D341Med (cell line): ENCODE measurements at places on chromosomes 11 and 22.

DNA sequence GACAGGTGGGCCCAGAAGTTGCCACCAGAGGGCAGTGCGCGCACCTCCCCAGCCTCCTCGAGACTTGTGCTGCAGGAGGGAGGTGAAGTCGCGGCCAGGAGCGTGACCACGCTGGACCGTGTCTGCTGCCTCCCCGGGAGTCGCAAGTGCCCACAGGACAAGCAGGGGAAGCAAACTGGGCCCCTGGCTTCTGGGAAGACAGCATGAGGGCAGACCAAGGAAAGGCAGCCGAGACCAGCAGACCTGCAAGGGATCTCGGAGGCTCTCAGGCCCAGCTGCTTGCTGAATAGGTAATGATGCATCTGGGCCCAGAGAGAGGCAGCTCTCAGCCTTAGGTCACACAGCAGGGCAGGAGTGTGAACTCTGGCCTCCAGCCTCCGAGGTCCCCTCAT lies 17.0 kb upstream of the IL2RB start:
- DNase-seq, result peak; percentile 88

- no peak for DNase-seq
Observed at GRCh38 chr11:91373497-91373896, 851.1 kb upstream of the FAT3 start.

DNA sequence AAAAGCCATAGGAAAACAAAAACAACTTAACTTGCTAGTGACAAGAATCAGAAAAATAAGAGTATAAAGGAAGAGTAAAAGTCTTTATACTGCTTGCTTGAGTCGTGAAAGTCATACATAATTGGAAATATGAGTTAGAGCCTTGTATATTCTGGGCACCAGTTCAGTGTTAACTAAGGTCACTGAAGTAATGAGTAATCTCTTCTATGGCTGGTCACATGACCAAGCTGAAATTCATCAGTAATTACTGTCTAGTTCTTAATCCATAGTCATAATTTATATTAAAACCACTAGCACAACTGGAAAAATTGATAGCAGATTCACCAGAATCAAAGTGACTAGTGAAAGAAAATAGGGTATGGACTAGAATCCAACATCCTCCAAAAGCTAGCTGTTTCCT lies 84.4 kb upstream of the SLC5A12 start:
- no peak for DNase-seq

DNA sequence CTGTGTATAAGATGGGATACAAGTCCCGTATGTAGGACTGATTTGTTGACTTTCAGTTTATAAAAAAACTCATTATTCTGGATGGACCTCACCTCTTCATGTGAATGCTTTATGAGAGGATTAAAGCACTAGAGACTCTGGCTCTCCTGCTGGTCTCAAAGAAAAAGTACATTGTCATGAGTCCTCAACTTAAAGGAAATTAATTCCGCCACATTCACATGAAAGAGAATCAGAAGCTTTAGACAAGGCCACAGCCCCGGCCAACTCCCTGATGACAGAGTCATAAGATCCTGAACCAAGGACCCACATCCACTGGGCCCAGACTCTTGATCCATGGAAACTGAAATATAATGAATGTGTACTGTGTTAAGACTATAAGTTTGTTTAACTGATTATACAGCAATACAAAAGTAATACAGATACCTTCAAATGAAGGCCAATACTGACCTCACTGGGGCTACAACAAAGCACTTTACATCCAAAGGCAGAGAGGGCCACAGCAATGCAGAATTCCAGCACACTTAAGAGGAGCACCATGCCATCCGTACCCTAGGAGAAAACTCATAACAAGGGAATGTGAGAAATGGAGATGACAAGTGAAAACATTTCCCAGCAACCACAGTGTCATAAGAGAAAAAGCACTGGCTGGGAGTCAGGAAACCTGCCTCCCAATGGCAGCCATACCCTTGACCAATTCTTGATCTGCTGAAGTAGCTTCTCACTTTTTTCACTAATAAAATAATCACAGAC lies 25.4 kb upstream of the MS4A6A start:
- DNase-seq, result no peak

DNA sequence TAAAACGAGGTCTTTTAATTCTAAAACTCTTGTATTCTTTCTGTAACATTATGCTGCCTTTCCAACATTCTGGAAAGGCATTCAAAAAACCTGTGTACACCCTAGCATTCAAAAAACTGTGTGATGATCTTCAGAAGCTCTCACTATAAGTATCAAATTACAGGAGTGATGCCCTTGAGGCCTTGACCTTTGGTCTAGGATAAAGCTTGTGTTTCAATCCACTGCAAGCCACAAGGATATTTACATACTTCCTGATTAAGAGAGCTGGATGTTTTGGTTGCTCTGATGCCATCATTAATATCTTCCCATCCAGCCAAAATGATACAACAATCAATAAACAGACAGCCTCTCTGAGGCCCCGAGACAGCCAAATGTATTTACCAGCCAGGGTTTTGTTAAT lies 11.9 kb downstream of the CLPB start:
- no peak for DNase-seq

DNA sequence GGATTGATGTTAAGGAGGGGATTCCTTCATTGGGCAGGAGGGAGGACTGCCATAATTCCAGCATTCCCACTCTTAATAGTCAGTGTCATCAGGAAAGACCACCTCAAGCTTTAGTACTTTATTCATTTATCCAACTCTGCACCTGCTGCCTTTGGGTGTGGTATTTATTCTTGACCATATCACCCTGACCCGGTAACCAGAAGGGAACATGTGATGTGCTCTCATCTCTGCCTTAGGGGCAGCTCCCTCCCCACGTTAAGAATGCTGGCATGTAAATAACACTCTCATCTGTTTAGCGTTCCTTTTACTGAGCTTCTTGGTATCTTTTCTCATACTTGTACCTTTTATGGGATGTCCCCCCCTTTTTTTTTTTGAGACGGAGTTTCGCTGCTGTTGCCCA lies 7.7 kb downstream of the CAT start:
- no peak for DNase-seq

DNA sequence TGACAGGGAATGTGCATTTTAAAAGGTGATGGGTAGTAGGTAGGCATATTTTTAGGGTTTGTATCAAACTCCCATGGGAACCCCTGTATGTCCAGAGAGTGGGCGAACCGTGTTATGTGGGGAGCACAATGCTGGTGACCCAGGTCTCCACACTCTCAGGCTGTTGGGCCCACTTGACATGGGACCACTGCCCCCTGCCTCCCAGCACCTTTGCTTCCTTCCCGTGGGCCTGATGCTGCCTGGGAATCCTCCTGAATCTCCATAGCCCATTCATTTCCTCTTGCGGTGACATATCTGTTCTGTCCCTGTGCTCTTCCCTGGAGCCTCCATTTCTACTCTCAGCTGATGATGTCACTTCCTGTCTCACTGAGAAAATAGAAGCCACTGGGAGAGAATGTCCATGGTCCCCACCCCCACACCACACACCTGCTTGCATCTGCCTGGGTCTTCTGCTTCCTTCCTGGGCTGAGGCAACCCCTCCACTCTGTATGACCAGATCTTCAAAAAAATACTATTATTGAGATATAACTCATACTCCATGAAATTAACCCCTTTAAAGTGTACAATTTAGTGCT lies 55.8 kb upstream of the THY1 start:
- no peak for DNase-seq

DNA sequence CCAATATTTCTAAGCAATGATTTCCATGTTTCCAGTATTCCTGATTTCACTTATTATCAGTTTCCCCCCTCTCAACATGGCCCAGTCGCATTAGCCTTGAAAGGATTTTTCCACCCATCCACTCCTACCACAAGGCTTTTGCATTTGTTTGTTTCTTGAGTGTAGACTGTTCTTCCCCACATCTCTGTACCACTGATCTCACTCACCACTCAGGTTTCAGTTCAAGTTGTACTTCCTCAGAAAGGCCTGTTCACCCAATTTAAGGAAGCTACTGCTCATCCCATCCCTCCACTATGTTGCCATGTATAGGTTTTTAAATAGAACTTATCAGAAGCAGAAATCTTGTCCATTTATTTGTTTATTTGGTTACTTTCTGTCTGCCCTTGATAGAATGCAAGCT lies 472.3 kb downstream of the FAM181B start:
- no peak for DNase-seq

GRCh38 chr22:26894766-26895485 lies 237.5 kb downstream of the MIAT start:
- DNase-seq, result no peak

- DNase-seq, result no peak
Observed at GRCh38 chr11:35163209-35163608, 24.2 kb downstream of the CD44 start.

GRCh38 chr22:46125816-46126765 lies 24.2 kb upstream of the PPARA start:
- no peak for DNase-seq

DNA sequence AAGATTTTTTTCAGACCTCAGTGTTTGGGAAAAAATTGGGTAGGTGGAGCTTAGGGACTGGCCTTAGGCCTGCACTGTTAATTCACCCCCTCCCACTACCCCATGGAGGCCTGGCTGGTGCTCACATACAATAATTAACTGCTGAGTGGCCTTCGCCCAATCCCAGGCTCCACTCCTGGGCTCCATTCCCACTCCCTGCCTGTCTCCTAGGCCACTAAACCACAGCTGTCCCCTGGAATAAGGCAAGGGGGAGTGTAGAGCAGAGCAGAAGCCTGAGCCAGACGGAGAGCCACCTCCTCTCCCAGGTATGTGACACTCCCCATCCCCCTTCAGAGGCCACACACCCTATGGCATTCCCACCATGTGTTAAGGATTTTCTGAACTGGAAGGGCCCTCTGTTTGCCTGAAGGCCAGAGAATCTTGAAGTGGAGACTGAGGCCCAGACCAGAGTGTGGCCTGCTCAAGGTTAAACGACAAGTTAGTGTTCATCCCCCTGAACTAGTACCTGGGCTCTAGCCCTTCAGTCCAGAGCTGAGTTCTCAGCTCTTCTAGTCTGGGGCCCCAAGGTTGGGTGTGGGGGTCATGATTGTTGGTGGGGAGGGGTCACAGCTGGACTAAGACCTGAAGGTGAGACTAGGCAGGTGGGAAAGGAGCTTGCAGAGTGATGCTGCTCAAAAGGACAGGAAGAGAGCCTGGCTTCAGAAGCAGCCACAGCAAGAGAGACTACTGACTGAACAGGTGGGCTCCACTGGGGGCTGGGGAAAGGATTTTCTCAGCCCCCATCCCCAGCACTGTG lies 2.3 kb upstream of the FOLR1 start:
- DNase-seq, result no peak

GRCh38 chr11:20042045-20042639 lies 118.1 kb downstream of the DBX1 start:
- DNase-seq, result no peak

DNA sequence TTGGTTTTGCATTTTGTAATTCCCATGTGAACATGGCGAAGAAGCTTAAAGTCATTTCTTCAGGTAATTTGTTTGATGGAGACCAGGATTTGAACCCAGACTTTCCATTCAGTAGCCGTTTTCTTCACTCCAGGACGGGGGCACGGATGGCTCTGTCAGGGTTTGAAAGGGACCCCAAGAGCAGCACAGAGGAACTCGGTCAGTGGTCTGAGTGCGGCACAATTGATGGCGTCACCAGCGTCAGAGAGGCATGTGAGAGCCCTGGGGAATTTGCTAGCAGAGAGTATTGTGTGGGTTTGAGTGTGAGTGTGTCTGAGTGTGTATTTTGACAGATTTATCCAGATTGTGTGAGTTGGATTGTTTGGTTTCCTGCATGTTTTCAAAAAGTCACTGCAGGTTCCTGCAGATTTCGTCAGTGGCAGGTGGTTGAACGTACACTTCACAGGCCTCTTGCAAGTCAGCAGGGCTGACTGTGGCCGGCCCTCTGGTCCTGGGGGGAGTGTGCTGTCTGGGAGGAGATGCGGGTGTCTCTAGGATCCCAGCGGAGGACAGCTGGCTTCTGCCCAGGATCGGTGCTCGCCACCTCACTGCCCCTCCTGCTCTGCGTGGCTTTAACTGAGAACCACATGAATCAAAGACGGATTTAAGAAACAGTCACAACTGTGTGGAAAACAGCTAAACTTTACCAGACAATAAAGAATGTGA lies 199.3 kb downstream of the TBC1D22A start:
- no peak for DNase-seq

DNA sequence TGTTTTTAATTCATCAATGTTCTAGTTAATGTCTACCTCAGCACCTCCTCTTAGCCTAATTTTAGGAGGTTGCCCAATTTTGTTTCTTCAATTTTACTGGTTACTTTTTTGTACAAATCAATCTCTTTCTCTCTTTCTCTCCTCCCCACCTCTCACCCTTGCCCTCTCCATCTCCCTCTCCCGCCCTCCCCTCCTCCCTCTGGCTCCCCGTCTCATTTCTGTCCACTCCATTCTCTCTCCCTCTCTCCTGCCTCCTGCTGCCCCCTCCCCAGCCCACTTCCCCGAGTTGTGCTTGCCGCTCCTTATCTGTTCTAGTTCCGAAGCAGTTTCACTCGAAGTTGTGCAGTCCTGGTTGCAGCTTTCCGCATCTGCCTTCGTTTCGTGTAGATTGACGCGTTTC lies 40.9 kb upstream of the NNMT start:
- no peak for DNase-seq

DNA sequence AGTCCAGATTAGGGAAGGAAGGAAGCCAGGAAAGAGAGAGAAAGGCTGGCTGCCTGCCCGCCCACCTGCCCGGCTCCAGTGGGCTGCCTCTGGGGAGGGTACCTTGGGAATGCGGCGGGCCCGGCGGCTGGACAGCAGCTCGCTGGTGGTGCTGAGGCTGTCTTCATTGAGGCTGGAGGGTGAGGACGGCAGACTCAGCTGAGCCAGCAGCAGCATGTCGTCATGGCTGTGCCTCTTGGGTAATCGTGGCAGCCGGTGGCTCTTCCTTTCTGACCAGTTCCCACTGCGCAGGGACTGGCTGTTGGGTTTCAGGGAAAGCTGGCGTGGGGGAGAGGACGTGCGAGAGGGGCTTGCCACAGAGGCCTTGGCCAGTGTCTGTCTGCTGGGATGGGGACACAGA lies 32.9 kb downstream of the RPL27A start:
- DNase-seq, result no peak

- no peak for DNase-seq
Observed at GRCh38 chr11:105388006-105388405, 221.9 kb upstream of the GRIA4 start.

GRCh38 chr11:33703234-33703633 lies 2.6 kb upstream of the C11orf91 start:
- no peak for DNase-seq

DNA sequence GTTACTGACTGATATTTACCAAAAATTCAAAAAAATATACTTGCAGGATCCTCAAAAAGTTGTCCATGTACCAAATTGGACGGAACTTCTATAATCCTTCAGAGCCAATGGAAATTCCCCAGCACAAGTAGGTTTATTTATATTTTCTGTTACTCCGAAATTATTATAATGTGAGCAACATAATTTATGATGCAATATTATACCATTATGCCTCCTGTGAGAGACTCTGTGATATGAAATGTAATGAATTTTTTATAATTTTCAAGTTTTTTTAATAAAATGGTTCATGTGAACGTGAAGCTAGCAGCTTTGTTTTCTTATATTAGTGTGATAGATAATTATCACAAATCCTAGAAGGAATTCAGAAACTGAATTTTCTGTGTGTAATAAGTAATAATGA lies 18.2 kb downstream of the PIWIL4 start:
- no peak for DNase-seq
